ENCODE measurements at places on chromosomes 11 and 22. TPM values are rescaled to one million over a fixed set of nuclear protein-coding genes. Genes with fewer than 3 reads are reported as not detected.

DNA sequence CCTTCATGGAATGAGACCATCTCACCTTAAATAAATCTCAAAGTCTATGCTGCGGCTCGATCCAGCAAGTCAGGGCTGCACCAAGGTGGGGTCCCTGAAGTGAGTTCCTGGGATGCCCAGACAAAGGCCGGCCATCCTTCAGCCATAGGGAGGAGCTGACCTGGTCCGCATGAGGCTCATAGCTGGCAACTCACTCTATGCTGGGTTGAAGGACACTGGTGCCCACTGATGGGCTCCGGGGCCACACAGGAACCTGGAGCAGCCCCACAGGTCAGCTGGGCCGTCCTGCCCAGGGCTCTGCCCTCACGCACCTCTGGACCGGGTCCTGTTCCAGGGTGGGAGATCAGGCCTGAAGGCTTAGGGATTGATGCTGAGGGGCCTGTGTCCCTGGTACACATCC, 1339.3 kb downstream of the TBC1D22A start:
- no peak for DNase-seq

Gene C11orf16
- total RNA-seq = not detected

DNA sequence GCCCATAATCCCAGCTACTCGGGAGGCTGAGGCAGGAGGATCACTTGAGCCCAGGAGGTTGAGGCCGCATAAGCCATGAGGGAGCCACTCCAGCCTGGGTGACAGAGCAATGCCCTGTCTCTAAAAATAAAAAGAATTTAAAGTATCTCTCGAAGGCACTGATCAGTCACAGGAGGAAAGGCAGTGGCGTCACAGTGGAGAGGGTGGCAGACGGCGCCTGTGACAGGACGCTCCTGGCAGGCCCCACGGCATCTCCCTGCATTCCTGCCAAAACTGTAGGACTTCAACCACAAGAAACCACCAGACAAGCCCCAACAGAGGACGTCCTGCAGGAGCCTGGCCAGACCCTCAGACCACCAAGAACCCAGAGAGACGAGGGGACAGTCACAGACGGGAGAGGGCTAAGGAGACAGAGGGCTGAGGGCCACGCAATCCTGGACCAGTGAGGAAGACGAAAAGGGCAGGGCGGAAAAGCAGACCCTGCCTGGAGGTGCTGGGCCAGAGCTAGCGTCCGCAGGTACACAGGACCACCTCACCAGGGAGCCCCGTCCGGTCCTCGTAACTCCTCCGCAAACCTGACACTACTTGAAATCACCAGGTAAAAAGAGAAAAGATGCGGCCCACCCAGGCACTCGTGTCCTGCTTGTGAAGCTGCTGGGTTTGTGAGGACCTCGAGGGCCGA, 5.9 kb downstream of the RNH1 start:
- no peak for DNase-seq

Gene MALAT1
- total RNA-seq = 27,374 TPM

- no peak for DNase-seq
These were observed 37.0 kb downstream of the AMPD3 start for GRCh38 chr11:10492084-10492483.

Gene SCN4B
- total RNA-seq = under 0.01 TPM

All from fibroblast of the aortic adventitia (primary cell).